CD4-positive, alpha-beta T cell treated with Interferon gamma for 1 hour (primary cell): ENCODE measurements at places on chromosomes 3 and 15.

- DNase-seq, result no peak
These were observed 21.6 kb downstream of the NGRN start for GRCh38 chr15:90287101-90287500.

GRCh38 chr3:89562373-89562772, 455.0 kb downstream of the EPHA3 start:
- DNase-seq, result no peak

DNA sequence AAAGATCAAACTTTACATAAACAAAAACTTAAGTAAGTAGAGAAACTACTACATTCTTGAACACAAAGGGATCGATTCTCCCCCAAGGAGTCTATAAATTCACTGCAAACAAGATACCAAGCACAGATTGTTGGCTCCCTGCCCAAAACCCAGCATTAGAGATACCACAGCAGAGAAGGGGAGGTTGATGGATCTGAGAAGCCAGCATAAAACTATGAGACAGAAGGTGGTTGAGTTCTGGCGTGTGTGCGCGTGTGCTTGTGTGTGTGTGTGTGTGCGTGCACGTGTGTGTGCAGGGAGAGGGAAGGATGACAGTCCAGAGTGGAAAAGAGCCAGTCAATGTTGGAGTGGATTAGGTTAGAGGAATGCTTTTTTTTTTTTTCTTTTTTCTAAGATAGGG, 143.2 kb upstream of the PRR20G start:
- DNase-seq, result no peak

DNA sequence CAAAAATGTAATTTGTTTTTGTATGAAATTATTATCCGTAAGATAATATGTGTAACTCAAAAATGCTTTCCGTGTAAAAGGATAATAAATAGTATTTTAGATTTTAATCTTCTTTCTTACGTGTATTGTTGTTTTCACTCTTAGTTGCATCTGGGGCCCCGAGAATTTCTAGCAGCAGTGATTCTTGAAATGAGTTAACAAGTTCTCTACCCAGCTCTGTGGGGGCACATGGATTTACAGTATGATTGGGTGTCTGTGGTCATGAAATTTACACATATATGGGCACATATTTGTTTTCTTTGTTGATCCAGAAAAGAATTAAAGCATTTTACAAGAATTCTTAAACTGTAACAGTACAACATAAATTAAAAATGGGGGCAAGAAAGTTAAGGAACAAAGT, 145.9 kb upstream of the LRRFIP2 start:
- no peak for DNase-seq

GRCh38 chr3:141498598-141499223, 11.9 kb downstream of the RASA2 start:
- DNase-seq, result peak; percentile 91

- no peak for DNase-seq
These were observed 174.0 kb upstream of the WNT5A start for GRCh38 chr3:55661141-55661540.
